Calu3 (cell line): ENCODE measurements at places on chromosomes 16 and 17. TPM values are rescaled to one million over a fixed set of nuclear protein-coding genes. Genes with fewer than 3 reads are reported as not detected.

GRCh38 chr16:24216961-24217360, 39.2 kb upstream of the CACNG3 start:
- DNase-seq: no peak
- H3K36me3 ChIP-seq: no peaks in the 10 kb centered on the region
- H3K4me1 ChIP-seq: no peaks in the 10 kb centered on the region
- H3K27me3 ChIP-seq: peaks cover 81% of the 10 kb centered on the region
- no peak overlapping the region for H3K27ac ChIP-seq

Gene ANKRD40CL
- total RNA-seq: 0.64 TPM in 1 of 2 replicates, not detected in the other

DNA sequence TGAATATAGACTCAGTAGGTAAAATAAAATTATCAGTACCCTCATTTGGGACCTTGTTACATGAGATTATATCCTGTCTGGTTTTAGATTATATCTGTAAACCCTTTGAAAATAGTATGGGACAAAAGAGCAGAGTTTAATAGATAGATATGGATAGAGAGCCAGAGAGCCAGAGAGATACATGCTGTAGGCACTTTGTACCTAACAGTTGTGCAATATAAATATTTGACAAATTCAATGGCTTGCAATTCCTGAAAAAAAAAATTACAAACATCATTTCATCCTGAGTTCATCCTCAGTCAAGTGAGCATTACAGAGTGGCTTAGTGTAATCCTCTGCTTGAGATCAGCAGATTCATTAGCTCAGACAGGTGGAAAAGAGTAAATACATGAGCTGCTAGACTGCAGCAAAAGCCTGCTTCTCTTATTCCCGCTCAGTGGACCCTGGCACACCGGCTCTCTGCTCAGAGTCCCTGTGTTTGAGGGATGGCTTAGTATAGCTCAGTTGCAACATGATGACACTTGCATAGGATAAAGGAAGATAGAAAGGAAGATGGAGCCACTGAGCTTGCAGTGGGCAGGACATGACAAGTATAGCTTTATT, 931.6 kb upstream of the GOT2 start:
- no peak overlapping the region for H3K27ac ChIP-seq
- no peaks in the 10 kb centered on the region for H3K27me3 ChIP-seq
- H3K36me3 ChIP-seq: no peaks in the 10 kb centered on the region
- H3K4me1 ChIP-seq: no peaks in the 10 kb centered on the region
- no peak for DNase-seq

DNA sequence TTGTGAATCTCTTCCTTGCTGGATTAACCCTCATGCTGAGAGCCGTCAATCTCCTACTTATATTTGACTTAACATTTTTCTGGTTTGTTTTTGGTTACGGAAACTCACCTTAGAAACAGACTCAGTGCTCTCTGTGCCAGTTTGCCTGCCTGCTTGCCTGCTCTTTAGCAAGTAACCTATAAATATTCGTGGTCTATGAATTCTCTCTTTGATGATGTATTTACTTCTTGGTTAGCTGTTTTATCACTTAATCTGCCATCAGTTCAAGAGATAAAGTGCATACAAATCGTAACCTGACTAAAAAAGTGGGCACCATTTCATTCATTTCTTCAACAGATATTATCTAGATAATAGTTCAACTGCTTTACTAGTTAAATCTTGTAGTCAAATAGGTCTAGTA, 26.7 kb downstream of the CYB5B start:
- H3K27ac ChIP-seq: no peak overlapping the region
- no peaks in the 10 kb centered on the region for H3K27me3 ChIP-seq
- no peak overlapping the region for H3K4me3 ChIP-seq
- H3K36me3 ChIP-seq: peaks cover 48% of the 10 kb centered on the region

GRCh38 chr17:69523244-69523861, 108.9 kb downstream of the MAP2K6 start:
- no peaks in the 10 kb centered on the region for H3K27me3 ChIP-seq
- no peak overlapping the region for H3K4me3 ChIP-seq
- peaks cover 4% of the 10 kb centered on the region for H3K36me3 ChIP-seq
- no peak overlapping the region for H3K27ac ChIP-seq
- peak; percentile 45 for DNase-seq

Gene C16orf46
- 2.2 TPM in 1 of 2 replicates, not detected in the other for total RNA-seq
